ENCODE measurements at places on chromosomes 6 and 20.

- no peak for DNase-seq
Observed at GRCh38 chr6:134632024-134632423, 314.1 kb upstream of the SGK1 start.

GRCh38 chr6:10644225-10644624 lies 50.2 kb downstream of the C6orf52 start:
- no peak for DNase-seq

DNA sequence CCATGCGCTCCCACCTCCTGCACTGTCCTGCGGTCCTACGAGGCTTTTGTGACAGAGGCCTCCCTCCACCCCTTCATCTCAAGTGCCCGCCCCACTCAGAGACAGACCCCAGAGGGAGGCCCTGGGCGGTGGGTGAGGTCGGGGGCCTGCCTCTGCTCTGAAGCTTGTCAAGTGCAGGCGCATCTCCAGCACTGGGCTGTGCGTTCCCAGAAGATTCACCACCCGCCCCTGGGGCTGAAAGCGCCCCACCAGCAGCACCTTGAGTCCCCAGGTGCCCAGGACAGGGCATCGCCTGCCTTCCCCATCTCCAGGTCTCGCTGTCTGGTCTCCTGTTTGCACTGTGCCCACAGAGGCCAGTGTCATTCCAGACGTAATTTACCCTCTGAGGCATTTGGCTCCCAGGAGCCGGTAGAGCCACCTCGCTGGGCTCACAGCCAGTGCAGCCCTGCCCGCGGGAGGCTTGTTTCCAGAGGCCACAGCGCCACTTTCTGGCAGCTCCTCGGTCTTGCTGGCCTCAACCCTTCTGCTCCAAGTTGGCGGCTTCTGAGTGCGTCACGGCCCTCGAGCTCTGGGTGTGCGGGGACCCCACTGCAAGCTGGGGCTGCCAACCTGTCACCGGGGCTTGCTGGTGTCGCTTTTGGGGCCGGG lies 191.1 kb downstream of the TAF4 start:
- no peak for DNase-seq

DNA sequence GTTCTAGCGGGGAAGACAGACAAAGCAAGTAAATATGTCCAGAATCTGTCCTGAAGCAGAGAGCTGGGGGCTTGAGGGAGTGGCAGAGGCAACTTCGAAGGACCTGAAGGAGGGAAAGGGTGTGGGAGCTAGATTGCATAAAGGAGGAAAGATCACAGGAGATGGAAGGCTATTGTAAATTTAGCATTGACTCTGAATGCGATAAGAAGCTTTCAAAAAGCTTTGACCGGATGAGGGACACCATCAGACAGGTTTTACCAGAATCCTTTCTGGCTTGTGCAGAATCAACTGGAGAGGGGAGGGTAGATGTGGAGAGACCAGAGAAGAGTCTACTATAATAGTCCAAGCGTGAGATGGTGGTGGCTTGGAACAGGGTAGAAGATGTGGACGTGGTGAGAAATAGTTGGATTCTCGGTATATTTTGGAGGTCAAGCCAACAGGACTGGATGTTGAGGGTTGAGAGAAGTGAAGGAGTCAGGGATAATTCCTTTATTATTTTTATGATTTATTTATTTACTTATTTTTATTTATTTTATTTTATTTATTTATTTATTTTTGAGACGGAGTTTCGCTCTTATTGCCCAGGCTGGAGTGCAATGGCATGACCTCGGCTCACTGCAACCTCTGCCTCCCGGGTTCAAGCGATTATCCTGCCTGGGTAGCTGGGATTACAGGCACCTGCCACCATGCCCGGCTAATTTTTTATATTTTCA lies 19.9 kb upstream of the RIPOR3 start:
- no peak for DNase-seq

- DNase-seq: no peak
Observed at GRCh38 chr6:26389349-26389894, 6.5 kb downstream of the BTN2A2 start.

GRCh38 chr6:42051268-42051653 lies 937 bp downstream of the TAF8 start:
- no peak for DNase-seq

GRCh38 chr6:48036316-48036715 lies 74.7 kb downstream of the PTCHD4 start:
- DNase-seq: no peak

- no peak for DNase-seq
Observed at GRCh38 chr6:15547400-15547799, 115.4 kb downstream of the DTNBP1 start.

DNA sequence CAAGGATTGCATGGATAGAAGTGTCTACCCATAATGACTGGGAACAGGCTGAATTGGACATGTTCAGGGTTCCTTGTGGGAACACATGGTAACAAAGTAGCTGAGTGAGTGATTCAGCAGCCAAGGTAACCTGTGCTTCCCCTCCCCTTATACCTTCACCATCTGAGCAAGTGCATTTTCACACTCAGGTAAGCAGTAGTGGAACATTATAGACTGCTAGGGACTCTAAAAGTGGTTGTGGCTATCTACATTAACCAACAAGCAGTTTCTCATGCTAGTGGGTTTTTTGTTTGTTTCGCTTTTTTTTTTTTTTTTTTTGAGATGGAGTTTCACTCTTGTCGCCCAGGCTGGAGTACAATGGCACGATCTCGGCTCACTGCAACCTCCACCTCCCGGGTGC lies 41.4 kb downstream of the KIZ start:
- no peak for DNase-seq

DNA sequence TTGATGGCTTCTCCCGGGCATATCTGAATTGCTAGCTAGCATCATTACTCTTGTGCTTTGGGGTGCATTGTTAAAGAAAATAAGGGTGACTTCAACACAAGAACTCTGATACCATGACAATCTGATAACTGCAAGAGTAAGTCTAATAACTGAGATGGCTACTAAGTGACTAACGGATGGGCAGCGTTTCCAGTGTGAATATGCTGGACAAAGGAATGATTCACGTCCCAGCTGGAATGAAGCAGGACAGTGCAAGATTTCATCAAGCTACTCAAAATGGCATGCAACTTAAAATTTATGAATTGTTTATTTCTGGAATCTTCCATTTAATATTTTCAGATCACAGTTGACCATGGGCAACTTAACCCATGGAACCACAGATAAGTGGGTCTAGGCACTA lies 31.7 kb downstream of the MOXD1 start:
- DNase-seq: no peak

GRCh38 chr6:136773473-136773796 lies 18.8 kb downstream of the MAP3K5 start:
- no peak for DNase-seq

GRCh38 chr6:160178271-160178670 lies 56.7 kb downstream of the SLC22A1 start:
- no peak for DNase-seq

DNA sequence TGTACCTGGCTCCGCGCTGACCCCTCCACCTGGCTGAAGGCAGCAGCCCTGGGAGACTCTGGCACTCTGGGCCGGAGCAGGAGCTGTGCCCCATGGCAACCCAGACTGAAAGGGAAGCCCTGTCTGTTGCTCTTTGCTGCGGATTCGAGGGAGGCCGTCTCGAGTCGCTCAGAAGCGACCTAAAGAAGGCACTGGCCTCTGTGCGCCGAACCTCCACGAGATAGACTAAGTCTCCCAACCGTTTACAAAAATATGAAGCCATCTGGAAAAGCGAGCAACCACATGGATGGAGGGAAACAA lies 10.5 kb upstream of the TBX18 start:
- DNase-seq: no peak

Measured in activated CD8-positive, alpha-beta memory T cell treated with anti-CD3 and anti-CD28 coated beads for 1 hour (primary cell).